ENCODE measurements at places on chromosomes 16 and 17. TPM values are rescaled to one million over a fixed set of nuclear protein-coding genes. Genes with fewer than 3 reads are reported as not detected.

DNA sequence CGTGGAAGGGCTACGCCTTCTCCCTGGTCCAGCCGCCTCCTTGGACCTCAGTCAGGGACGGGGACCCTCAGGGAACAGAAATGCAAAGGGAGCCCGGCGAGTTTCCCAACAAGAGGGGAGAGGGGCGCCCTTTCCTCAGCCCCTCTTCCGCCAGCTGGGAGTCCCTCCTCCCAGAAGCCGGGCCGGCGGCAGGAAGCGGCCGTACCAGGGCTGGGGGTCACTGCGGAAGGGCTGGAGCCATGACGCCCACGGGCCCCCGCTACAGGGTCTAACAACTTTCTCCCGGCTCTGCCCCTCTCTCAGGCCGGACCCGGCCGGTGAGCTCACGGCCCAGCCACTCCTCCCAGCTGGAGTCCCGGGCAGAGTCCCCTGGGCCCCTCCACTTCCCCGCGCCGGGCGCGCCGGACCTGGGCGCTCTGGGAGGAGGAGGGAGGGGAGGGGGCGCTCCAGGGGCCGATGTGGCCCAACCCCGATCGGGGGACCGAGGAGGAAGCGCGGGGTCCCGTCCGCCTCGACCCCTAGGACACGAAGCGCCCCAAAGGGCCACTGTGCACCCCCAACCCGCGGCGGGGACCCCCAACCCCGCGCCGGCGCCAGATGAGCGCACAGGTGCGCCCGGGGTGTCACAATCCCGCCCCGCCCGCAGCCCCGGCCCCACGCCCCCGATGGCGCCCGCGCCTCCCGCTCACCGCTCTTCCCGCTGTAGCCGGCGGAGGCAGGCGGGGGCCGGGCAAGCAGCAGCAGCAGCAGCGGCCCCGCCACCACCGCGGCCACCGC is 578 bp downstream of the PGAP6 start:
- peak; percentile 54 for DNase-seq

GRCh38 chr17:31095236-31096105 is 694 bp downstream of the NF1 start:
- DNase-seq: peak; percentile 58

GRCh38 chr17:42562388-42563142 is 617 bp downstream of the COASY start:
- DNase-seq: peak; percentile 43

GRCh38 chr16:400061-400591 is 1.6 kb upstream of the DECR2 start:
- DNase-seq: no peak

TBC1D24 gene
- 12.9 TPM for total RNA-seq

NAGS gene
- total RNA-seq: 1.4 TPM

LITAFD gene
- not detected for total RNA-seq

Measured in MG63 (cell line).